ENCODE measurements at places on chromosomes 4 and X. TPM values are rescaled to one million over a fixed set of nuclear protein-coding genes. Genes with fewer than 3 reads are reported as not detected.

- no peaks in the 10 kb centered on the region for H3K36me3 ChIP-seq
- H3K27ac ChIP-seq: no peak overlapping the region
Observed at GRCh38 chr4:141375855-141376254, 155.2 kb downstream of the ZNF330 start.

GRCh38 chr4:174907508-174907907 is 10.7 kb upstream of the ADAM29 start:
- no peak for DNase-seq
- H3K4me3 ChIP-seq: no peak overlapping the region
- H3K36me3 ChIP-seq: no peaks in the 10 kb centered on the region
- H3K27me3 ChIP-seq: no peaks in the 10 kb centered on the region
- no peak overlapping the region for H3K27ac ChIP-seq

DNA sequence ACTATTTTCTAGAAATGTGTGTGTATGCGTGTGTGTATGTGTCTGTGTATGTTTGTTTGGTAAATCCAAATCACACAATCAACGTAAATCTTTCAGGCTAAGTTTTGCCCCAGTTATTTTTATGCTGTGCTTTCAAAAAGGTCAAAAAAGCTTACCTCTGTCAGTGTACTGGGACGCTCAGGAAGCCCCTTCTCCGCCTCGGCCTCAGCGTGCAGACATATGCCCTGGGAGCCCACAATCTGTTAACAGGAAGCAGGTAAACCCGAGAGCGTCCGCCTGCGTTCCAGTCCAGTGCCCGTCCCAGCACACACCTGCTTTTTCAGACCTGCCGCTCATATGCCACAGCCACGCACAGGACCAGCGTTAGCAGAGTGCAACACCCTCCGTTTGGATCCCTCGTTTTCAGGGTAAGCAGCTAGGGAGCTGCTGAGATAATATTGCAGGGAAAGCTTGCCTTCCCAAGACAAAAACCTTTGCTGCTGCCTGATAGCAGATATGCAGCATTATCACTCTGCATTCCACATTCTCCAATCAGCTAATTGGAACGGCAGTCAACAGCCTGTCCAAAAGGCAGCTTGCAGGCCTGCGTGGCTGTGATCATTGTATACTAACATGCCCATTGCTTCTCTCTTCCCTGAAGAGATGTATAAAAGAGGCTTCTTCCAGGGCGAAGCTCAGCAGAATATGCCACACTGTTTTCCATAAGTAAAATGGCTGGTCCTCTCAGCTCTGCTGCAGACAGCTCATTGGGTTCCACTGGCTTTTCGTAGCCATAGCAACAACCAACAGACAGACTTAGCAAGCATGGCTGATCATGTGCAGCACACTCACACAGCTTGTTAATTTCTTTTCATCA is at the start of gene SORBS2:
SORBS2 (minus strand) TSS at position 686 of the 856 bp plus-strand sequence. CDS start 121,623 bp downstream, outside the sequence.
- no peak within 1 kb of the TSS for H3K27ac ChIP-seq
- H3K4me3 ChIP-seq: no peak within 1 kb of the TSS
- no peak for DNase-seq
- no peaks in the 10 kb centered on the region for H3K27me3 ChIP-seq
- no peaks in the 10 kb centered on the region for H3K36me3 ChIP-seq

- no peaks in the 10 kb centered on the region for H3K27me3 ChIP-seq
- no peak overlapping the region for H3K27ac ChIP-seq
- no peak overlapping the region for H3K4me3 ChIP-seq
- H3K4me1 ChIP-seq: no peaks in the 10 kb centered on the region
Observed at GRCh38 chr4:134567461-134567860, 365.9 kb upstream of the PABPC4L start.

DNA sequence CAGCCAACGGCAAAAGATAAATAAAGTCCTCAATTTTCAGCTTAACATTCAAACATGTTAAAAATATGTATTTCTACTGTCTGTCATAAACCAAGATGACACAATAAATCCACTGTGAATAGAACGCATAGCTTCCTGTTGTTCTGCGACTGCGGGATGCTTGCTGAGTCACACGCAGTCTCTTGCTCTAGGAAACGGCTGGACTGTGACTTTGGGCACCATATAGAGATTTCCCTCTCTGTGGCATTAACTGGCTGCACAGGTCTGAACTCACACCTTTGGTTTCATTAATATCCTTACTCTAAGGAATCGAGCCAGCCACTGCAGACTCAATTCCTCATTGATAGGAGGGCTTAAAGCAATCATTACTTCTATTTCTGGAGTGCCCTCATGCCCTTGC is 8.4 kb downstream of the BEND4 start:
- H3K27ac ChIP-seq: no peak overlapping the region
- H3K4me1 ChIP-seq: no peaks in the 10 kb centered on the region
- no peak overlapping the region for H3K4me3 ChIP-seq
- no peak for DNase-seq
- H3K27me3 ChIP-seq: no peaks in the 10 kb centered on the region
- no peaks in the 10 kb centered on the region for H3K36me3 ChIP-seq

GRCh38 chr4:8378776-8379175 is 61.7 kb downstream of the ACOX3 start:
- H3K36me3 ChIP-seq: no peaks in the 10 kb centered on the region
- H3K4me3 ChIP-seq: no peak overlapping the region
- H3K27me3 ChIP-seq: no peaks in the 10 kb centered on the region
- H3K4me1 ChIP-seq: no peaks in the 10 kb centered on the region

- DNase-seq: no peak
- no peak overlapping the region for H3K4me3 ChIP-seq
- no peaks in the 10 kb centered on the region for H3K27me3 ChIP-seq
- no peaks in the 10 kb centered on the region for H3K4me1 ChIP-seq
- H3K27ac ChIP-seq: no peak overlapping the region
- H3K36me3 ChIP-seq: no peaks in the 10 kb centered on the region
Observed at GRCh38 chr4:105350859-105351490, 122.9 kb downstream of the PPA2 start.

DNA sequence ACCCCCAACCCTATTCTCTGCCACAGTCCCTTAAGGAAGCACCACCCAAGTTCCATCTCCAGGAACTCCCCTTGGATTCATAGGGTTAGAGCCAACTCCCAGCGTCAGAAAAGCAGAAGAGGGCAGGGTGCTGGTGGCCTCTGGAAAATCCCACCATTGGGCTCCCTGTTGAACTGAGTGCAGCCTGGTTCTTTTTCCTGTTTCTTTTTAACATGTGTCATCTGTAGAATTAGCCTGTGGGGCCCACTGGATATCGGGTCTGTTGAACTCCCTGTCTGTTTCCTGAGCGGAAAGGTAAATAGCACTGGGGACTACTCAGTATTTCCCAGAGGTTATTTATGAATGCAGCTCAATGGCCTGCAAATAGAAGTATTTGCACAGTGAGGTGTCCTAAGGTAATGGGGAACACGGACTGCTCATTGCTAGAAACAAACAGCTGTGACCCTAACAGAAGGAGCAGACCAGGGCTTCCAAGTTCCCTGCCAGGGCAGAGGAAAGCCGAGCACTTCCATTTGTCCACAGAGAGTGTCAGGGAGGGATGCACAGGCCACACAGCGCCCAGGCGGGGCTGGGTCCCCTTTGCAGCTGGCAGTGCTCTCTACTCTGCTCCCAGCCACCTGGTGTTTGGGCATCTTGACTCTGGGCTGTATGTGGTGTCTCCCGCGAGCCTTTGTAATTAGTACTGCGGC is 102.6 kb downstream of the FHDC1 start:
- H3K4me1 ChIP-seq: no peaks in the 10 kb centered on the region
- no peak for DNase-seq
- no peaks in the 10 kb centered on the region for H3K36me3 ChIP-seq
- peaks cover 4% of the 10 kb centered on the region for H3K27me3 ChIP-seq
- H3K27ac ChIP-seq: no peak overlapping the region

GRCh38 chr4:83071116-83071515 is 36.1 kb downstream of the COPS4 start:
- H3K4me1 ChIP-seq: no peaks in the 10 kb centered on the region
- DNase-seq: no peak
- no peaks in the 10 kb centered on the region for H3K27me3 ChIP-seq
- H3K36me3 ChIP-seq: peaks cover 25% of the 10 kb centered on the region

DNA sequence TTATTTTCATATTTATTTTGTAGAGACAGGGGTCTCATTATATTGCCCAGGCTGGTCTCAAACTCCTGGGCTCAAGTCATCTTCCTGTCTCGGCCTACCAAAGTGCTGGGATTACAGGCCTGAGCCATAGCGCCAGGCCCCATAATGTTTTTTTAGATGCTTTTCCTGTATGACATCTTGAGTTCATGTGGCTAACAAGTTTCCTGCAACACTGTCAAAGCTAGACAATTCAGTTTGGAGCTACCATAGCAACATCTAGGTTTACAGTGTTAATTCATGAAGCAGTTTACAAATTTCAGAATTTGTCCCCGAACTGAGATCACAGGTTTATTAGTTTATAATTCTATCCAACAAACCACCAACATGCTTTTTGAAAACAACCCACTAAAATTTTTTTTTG is 6.4 kb upstream of the IL13RA2 start:
- no peaks in the 10 kb centered on the region for H3K4me1 ChIP-seq
- no peak overlapping the region for H3K4me3 ChIP-seq
- no peaks in the 10 kb centered on the region for H3K27me3 ChIP-seq
- no peak overlapping the region for H3K27ac ChIP-seq
- DNase-seq: no peak

Gene NWD2
- not detected for total RNA-seq

Gene GNL3L
- 92.1 TPM for total RNA-seq
